Osteocyte (in vitro differentiated cells): ENCODE measurements at places on chromosomes 1 and 21. TPM values are rescaled to one million over a fixed set of nuclear protein-coding genes. Genes with fewer than 3 reads are reported as not detected.

- no peak for DNase-seq
- H3K4me1 ChIP-seq = peaks cover 65% of the 10 kb centered on the region
- H3K27ac ChIP-seq = peak overlapping the region; percentile 80
- H3K36me3 ChIP-seq = no peaks in the 10 kb centered on the region
- H3K4me3 ChIP-seq = no peak overlapping the region
Measured at GRCh38 chr1:212484701-212485570, 52.2 kb downstream of the NENF start.

- DNase-seq = no peak
- H3K4me1 ChIP-seq = peaks cover 2% of the 10 kb centered on the region
Measured at GRCh38 chr1:179921472-179921871, 33.1 kb upstream of the CEP350 start.

DNA sequence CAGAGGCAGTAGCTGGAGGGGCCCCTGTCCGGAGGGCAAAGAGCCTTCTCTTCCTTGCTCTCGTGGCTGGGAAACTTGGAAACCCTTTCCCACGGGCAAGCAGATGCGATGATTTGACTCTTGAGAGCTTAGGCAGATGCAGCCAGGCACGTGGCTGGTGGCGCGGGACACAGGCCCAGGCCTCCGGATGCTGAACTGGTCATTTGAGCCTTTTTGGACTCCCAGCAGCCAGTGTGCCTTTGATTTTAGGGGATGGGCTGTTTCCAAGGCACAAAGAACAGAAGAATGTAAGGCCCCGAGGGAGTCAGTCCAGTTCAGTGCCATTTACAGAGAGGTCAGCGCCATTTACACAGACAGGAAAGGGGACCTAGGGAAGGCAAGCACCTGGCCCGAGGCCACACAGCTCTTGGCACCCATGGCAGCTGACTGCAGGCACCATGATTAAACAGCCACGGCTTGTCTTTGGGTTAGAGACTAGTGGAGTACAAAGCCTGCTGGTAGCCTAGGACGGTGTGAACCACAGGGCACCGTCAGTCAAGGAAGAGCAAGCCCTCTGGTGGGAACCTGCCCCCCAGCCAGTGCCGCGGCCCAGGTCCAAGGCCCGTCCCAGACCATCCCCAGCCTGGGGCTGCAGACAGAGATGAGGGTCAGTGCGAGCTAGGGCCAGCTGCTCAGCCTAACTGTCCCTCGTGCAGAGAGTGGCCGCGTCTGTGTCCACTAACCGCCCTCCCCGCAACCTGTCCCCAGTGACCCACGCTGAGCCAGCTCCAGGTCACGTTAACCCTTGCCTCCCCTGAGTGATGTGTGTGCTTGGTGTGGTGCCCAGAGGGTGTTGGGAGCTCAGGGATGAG, 20.4 kb upstream of the CCDC27 start:
- peaks cover 3% of the 10 kb centered on the region for H3K36me3 ChIP-seq
- peaks cover 18% of the 10 kb centered on the region for H3K4me1 ChIP-seq
- H3K4me3 ChIP-seq = no peak overlapping the region

Gene ZMYND12
- total RNA-seq = 0.31 and 0.40 TPM in 2 replicates

Gene PCSK9
- total RNA-seq = 2.2 and 2.3 TPM in 2 replicates

Gene CC2D1B
- total RNA-seq = 40.4 and 44.0 TPM in 2 replicates
